Activated CD4-positive, alpha-beta T cell treated with anti-CD3 and anti-CD28 coated beads, Interleukin-2, amount 10 ng/mL, durations not matched to agents 7 days and 5 days (primary cell): ENCODE measurements at places on chromosomes 7 and 10. TPM values are rescaled to one million over a fixed set of nuclear protein-coding genes. Genes with fewer than 3 reads are reported as not detected.

AKR1C2 gene
- total RNA-seq, result not detected

EPO gene
- not detected for total RNA-seq

GRCh38 chr7:82567356-82567755 lies 123.8 kb upstream of the CACNA2D1 start:
- H3K27me3 ChIP-seq, result no peaks in the 10 kb centered on the region
- H3K4me1 ChIP-seq, result no peaks in the 10 kb centered on the region
- no peaks in the 10 kb centered on the region for H3K36me3 ChIP-seq
- no peak for DNase-seq

DNA sequence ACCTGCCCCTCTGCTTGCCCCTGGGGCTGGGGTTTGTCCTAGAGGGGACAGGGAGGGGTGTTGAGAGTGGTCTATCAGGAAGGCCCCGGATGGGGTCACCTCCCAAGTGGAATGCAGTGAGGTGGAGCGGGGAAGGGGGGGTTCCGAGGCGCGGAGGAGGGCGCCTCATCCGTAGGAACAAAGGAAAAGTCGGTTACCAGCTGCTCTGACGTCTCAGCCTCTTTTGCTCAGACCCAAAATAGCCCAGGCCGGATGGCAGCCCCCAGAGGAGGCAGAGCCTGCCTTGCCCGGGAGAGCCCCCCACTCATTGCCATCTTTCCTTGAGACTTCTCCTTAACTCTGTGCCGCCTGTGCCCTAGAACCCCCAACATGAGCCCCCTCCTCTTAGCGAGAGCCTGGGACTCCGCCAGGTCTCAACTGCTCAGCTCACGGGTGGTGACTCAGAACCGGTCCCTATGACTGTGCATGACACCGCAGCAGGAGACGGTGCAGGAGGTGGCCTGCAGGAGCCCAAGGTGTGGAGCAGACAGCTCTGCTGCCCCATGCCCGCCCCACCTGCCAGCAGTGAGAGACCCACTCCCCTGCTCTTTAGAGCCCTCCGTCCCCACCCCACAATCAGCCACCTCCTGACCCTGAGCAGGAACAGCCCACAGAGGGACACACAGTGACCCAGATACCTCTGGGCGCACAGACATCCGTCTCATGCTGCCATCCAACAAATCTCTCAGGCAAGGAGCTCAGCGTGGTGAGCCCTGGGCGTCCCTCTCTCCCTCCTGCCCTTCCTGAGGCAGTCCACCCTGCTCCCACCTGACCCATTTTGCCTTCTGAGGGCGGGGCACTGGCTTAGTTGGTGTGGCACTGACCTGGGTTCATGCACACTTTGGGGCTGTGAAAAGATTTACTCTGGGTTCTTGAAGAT lies 13.1 kb downstream of the STX1A start:
- peaks cover 4% of the 10 kb centered on the region for H3K36me3 ChIP-seq
- H3K27me3 ChIP-seq, result no peaks in the 10 kb centered on the region
- no peak for DNase-seq
- H3K4me1 ChIP-seq, result peaks cover 13% of the 10 kb centered on the region

GRCh38 chr10:83553366-83553765 lies 585.9 kb upstream of the GHITM start:
- no peak overlapping the region for H3K4me3 ChIP-seq
- no peak overlapping the region for H3K27ac ChIP-seq
- no peak for DNase-seq
- no peaks in the 10 kb centered on the region for H3K36me3 ChIP-seq
- no peaks in the 10 kb centered on the region for H3K4me1 ChIP-seq

C7orf57 gene
- 0.10 TPM for total RNA-seq

- no peak for DNase-seq
- peaks cover 25% of the 10 kb centered on the region for H3K27me3 ChIP-seq
- no peak overlapping the region for H3K27ac ChIP-seq
- no peaks in the 10 kb centered on the region for H3K36me3 ChIP-seq
Observed at GRCh38 chr10:124377101-124377500, 41.6 kb downstream of the OAT start.

HMX2 gene
- not detected for total RNA-seq

AEBP1 gene
- 4.8 TPM for total RNA-seq

WIPF3 gene
- total RNA-seq, result not detected

DNA sequence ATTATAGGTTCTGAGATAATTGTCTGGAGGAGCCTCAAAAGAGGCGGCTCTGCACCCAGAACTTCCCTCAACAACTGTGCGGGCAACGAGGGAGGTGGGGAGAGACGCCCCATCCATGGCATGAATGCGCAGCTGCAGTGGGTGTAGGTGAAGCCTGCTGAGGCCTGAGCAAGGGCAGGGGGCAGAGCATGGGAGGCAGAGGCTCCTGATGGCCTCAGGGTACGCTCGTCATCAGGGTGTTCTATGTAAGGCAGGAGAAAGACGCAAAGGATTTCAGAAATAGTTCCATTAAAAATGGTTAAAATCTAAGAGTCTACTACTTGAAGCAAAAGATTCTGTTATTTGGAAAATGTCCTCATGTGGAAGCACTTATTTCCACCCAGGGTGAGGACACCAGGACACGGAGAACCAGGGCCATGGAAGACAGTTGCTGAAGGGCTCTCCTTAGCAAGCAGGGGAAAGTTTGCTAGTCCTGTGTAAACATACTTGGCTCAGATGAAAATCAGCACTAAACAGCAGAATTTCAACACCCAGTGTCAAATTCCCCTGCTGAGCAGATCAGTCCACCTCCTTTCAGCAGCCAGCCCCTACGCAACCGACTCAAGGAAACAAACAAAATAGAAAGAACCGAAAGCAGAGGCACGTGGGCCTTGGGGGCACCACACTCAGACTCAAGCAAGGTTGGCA lies 18.9 kb downstream of the INSIG1 start:
- H3K27me3 ChIP-seq, result no peaks in the 10 kb centered on the region
- no peak overlapping the region for H3K4me3 ChIP-seq
- no peaks in the 10 kb centered on the region for H3K36me3 ChIP-seq
- H3K4me1 ChIP-seq, result no peaks in the 10 kb centered on the region
- no peak overlapping the region for H3K27ac ChIP-seq
- no peak for DNase-seq

BZW2 gene
- 61.2 TPM for total RNA-seq

SPDYE2B gene
- not detected for total RNA-seq

DNA sequence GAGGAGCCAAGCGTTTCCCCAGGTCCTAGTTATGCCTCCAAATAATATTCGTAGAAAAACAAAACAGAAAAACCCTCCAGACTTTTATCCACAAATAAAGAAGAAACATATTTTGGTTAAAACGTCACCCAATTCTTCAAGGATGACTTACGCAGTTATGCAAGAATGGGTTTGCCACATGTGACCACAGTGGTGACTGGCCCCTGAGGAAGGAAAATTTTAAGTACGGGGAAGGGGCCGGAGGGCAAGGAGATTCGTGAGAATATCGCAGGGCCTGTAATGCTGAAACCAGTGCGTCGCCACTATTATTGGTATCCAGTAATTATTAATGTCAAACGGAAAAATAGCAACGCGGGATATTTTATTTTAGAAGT lies 537 bp upstream of the MRPS24 start:
- peak overlapping the region; percentile 80 for H3K4me3 ChIP-seq
- H3K27me3 ChIP-seq, result peaks cover 2% of the 10 kb centered on the region
- peak overlapping the region; percentile 89 for H3K27ac ChIP-seq
- no peak for DNase-seq

- H3K27ac ChIP-seq, result no peak overlapping the region
- H3K4me3 ChIP-seq, result no peak overlapping the region
- DNase-seq, result no peak
- H3K27me3 ChIP-seq, result peaks cover 24% of the 10 kb centered on the region
- no peaks in the 10 kb centered on the region for H3K36me3 ChIP-seq
Observed at GRCh38 chr7:25222666-25223065, 5.6 kb downstream of the NPVF start.

DNA sequence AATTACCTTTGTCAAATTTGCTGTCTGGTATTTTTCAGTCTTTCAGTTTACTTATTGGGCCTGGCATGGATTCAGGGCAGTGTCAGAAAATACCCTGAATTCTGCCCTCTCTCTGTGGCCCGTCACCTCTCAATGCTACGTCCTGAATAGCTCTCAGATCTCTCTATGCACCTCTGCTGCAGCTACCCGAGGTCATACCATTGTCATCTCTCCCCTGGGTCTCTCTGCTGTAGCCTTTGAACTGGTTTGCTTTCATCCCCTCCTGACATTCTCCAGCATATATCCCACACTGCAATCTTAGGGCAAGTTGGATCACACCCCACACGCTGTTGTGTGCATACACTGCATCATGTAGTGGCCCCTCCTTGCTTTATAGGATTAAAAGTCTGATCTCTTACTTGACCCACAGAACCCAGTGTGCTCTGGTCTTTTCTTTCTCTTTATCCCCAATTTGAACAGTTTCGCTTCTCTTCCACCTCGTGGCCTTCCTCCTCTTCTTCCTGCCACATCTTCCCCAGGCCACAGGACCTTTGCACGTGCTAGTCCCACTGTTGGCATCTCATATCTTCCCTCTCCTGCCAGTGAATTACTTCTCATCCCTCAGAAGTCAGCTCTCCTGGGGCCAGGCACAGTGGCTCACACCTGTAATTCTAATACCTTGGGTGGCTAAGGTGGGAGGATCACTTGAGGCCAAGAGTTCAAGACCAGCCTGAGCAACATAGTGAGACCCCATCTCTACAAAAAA lies 372.9 kb downstream of the GALNT17 start:
- no peaks in the 10 kb centered on the region for H3K36me3 ChIP-seq
- no peak for DNase-seq
- H3K27ac ChIP-seq, result no peak overlapping the region
- no peak overlapping the region for H3K4me3 ChIP-seq
- no peaks in the 10 kb centered on the region for H3K27me3 ChIP-seq

DNA sequence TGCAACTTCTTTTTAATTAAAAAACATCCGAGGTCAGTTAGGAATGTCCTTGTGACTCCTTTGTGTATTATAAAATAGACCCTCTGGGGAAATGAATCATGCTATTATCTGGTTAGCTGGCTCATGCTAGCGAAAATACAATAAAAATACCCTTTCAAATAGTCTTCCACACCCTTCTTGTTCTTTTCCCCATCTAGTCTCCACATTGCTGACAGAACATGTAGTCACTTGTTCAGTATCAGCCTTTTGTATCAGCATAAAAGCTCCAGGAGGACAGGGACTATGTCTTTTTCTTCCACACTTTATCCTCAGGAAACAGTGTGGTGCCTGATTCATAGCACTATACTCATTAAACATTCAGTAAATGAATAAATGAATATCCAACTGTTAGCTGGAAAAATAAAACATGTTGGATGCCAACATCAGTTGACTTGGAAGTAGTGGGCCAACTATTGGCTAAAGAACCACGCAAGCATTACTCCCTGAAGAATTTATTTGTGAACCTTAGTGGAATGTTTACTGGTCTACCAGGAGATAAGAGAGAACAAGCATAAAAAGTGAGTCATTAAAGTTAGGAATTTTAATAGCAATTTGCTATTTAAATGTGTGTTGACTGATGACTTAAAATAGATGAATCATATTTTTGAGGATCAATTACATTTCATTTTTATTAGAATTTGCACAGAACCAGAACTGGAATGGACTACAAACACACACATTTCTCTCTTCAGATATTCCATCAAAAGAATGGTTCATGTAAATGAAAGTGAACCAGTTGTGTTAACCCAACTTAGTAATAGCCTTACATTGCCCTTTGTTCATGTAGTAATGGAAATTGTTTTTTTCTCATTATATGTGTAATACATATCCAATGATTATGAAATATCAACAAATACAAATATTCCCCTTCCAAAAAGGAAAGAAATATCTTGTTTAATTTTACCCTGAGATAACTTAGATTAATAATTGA lies 129.6 kb downstream of the DKK1 start:
- H3K27ac ChIP-seq, result no peak overlapping the region
- H3K36me3 ChIP-seq, result no peaks in the 10 kb centered on the region
- DNase-seq, result no peak

GRCh38 chr10:121596689-121597503 lies 1.3 kb downstream of the FGFR2 start:
- DNase-seq, result no peak
- H3K27me3 ChIP-seq, result peaks cover 52% of the 10 kb centered on the region
- peak overlapping the region; percentile 49 for H3K4me3 ChIP-seq
- H3K27ac ChIP-seq, result no peak overlapping the region
